ENCODE measurements at places on chromosomes 2 and 18. TPM values are rescaled to one million over a fixed set of nuclear protein-coding genes. Genes with fewer than 3 reads are reported as not detected.

DNA sequence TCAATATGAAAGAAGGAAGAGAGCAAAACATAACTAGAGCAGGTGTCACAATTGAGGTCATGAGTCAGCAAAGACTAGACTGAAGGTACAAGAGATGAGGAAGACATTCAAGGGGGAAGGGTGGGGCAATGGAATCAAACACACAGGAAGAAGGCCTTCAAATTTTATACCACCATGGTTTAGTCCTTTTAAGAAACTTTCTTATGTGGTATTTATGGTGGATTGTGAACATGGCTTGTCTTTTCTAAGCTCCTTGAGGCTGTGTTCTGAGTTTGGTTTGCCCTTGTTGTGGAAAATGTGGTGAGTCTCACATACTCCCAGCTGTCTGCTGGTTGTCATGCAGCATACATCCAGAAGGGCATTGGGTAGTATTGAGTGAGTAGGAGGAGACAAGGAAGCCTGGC, 62.1 kb downstream of the NABP1 start:
- no peak for DNase-seq

- DNase-seq = no peak
Observed at GRCh38 chr2:239116456-239117246, 268.8 kb downstream of the TWIST2 start.

GRCh38 chr2:148102641-148103040, 81.8 kb downstream of the MBD5 start:
- DNase-seq = no peak

- DNase-seq = no peak
Observed at GRCh38 chr2:109062859-109063700, 65.9 kb upstream of the SH3RF3 start.

DNA sequence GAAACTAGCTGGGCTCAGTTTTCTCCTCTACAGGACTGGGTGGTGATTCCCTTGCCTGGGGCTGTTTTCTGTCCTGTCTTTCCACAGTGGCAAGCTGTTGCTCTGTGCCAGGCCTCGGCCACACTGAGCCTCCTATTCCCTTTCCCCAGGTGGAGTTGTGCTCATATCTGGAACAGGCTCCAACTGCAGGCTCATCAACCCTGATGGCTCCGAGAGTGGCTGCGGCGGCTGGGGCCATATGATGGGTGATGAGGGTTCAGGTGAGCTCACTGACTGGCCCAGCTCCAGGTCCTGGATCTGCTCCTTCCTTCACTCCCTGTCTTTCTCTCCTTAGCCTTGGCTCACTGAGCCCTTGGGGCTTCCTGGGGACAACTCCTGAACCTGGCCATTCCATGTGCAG, 4.0 kb downstream of the NAGK start:
- DNase-seq = peak; percentile 63

GRCh38 chr2:109348671-109349502, 219.9 kb downstream of the SH3RF3 start:
- no peak for DNase-seq

Gene SRD5A2
- not detected for polyA plus RNA-seq

Gene LBX2
- 1.8 TPM for polyA plus RNA-seq
